ENCODE measurements at places on chromosomes 12 and 14.

DNA sequence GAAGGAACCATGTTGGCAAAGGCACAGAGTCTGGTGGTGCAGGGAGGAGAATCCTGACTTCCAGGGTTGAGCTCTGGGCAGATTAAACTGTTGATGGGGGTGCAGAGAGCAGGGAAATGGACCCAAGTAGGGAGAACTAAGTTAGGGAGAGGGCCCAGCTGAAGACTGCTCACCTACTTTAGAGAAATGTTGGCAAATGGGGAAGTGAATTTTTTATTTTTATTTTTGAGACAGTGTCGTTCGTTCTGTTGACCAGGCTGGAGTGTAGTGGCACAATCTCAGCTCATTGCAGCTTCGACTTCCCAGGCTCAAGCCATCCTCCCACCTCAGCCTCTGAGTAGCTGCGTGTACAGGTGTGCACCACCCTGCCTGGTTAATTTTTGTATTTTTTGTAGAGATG, 32.1 kb upstream of the TUBA1A start:
- no peak for DNase-seq

DNA sequence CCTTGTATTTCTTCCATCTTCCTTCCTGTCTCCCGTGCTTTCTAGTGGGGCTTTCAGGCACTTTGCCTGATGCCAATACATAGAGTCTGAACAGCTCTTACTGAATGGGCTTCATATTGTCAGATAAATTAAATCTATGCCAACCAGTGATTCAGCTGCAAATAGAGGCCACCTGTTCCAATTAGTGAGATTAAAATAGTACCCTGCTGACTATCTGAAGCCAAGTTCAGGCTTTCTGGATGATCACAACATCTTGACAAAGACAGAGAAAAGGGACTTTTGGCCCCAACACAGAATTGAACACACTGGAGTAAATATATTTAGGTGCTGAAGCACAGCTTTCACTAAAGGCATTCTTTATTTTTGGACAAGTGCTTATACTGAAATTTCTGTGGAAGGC, 11.8 kb downstream of the TMCC3 start:
- DNase-seq = no peak

- no peak for DNase-seq
Observed at GRCh38 chr12:38689704-38690103, 215.7 kb downstream of the CPNE8 start.

DNA sequence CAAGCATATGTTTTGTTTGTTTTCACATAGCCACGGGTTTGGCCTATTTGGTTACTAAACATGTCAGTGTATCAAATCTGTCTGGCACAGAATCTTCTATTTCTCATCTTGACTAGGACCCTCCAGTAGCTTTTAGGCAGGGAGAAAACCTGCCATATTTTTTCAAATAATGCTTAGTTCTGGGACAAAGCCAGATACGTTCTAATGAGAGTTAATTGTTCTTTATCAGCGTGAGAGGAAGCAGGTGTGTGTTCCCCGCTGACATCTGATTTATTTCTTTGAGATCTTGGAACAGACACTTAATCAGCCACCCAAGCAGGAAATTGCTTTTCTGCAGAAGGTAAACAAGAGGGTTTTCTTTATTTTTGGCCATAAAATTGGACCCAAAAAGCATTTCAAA, 54.8 kb downstream of the GOLGA5 start:
- DNase-seq = no peak

DNA sequence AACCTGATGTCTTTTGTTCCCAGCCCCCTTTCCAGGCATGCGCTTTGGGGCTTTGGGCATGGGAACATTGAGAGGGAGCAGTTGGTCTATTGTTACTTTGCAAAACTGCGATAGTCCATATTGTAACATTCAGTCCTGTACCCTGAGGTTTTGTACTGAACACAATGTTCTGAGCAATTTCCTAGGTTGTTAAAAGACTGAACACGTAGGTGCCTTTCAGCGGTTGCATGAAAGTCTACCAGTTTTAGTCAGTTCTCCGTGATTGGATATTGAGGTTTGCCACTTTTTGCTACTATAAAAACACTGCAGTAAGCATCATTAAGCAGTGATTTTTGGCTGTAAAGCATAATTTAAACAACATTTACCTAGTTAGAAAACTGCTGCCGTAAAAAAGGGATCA, 20.1 kb downstream of the NGB start:
- no peak for DNase-seq

DNA sequence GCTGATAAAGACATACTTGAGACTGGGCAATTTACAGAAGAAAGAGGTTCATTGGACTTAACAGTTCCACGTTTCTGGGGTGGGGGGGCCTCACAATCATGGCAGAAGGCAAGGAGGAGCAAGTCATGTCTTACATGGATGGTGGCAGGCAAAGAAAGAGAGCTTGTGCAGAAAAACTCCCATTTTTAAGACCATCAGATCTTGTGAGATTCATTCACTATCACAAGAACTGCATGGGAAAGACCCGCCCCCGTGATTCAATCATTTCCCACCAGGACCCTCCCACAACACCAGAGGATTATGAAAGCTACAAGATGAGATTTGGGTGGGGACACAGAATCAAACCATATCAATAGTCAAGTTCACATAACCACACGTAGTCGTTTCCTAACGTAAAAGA, 85.5 kb downstream of the USP15 start:
- no peak for DNase-seq

DNA sequence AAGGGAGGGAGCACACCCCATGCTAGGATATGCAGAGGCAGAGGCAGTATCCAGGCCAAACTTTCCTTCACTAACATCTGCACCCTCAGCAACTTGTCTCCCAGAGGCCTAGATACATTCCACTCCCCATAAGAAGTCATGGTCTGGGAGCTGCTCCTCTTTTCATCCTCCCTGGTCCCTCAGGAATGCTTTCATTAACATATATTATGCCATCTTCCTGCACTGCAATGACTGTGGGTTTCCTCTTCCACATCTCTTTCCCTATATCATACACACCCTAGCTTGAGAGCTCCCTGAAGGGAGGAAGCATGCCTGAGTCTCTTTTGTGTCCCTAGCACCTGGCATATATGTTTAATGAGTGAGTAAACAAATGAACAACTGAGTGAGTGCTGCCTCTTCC, 8.6 kb downstream of the DDN start:
- no peak for DNase-seq

GRCh38 chr12:62319058-62319457, 58.9 kb downstream of the USP15 start:
- DNase-seq = no peak
